ENCODE measurements at places on chromosomes 3 and 15.

GRCh38 chr3:22098021-22098420 lies 347.0 kb upstream of the ZNF385D start:
- DNase-seq, result no peak

DNA sequence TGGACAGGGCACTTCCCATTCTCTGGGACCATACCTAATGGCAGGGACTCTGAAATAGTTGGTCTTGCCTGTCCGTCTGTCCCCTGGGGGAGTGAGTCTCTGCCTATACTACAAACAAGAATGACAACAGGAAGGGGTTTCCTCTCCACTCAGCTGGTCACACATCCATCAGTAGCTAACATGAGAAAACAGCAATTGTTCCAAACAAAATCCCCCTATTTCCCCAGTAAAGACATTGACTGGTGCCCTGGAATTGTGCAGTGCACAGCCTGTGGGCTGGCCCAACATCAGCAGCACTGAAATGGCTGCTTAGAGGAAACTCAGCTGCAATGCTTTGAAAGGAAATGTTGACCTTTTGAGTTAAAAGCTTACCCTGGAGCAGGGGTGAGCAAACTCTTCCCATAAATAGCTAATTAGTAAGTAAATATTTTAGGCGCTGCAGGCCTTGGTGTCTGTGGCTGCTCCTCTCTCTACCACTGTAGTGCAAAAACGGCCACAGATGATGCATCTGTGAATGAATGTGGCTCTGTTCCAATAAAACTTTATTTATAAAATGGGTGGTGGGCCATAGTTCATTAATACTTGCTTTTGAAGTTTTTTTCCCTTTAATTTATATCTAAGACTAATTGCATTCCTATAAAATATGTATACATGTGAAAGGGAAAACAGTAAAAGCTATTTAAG lies 174.3 kb downstream of the KLF13 start:
- DNase-seq, result no peak

DNA sequence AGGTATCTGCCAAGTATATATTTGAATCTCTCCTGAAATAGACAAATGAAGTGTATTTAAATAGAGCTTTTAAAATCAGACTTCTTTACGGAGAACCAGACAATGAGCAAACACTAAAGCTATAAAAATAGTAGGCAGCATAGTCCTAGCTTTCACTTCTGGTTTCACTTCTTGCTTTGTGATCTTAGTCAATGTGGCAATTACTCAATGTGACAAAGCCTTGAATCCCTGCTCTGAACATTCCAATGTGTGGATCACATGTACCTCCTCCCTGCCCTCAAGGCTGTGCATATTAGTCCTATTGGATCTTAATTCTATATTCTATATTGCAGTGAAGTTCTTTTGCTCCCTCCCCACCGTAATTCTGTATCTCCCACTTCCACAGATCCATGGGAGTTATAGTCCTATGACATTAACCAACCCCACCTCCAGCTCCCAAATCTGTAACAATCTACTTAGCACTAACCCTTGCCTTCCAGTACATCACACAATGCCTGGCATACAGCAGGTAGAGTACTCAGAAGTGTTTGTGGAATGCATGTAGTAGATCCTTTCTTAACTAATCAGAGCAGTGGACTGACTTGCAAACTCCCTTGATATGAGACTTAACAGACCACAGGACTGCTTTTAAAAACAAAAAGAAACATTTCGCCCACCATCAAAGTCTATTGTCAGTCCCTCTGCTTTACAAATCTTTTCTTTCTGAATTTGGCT lies 24.3 kb upstream of the CP start:
- no peak for DNase-seq

- DNase-seq, result no peak
These were observed 215.9 kb upstream of the STAC start for GRCh38 chr3:36164400-36164799.

- no peak for DNase-seq
These were observed 20.7 kb downstream of the PLEKHO2 start for GRCh38 chr15:64862408-64862807.

- no peak for DNase-seq
These were observed 16.0 kb upstream of the MEGF11 start for GRCh38 chr15:66269326-66270090.

- no peak for DNase-seq
These were observed 30.1 kb upstream of the MNS1 start for GRCh38 chr15:56495053-56495452.

DNA sequence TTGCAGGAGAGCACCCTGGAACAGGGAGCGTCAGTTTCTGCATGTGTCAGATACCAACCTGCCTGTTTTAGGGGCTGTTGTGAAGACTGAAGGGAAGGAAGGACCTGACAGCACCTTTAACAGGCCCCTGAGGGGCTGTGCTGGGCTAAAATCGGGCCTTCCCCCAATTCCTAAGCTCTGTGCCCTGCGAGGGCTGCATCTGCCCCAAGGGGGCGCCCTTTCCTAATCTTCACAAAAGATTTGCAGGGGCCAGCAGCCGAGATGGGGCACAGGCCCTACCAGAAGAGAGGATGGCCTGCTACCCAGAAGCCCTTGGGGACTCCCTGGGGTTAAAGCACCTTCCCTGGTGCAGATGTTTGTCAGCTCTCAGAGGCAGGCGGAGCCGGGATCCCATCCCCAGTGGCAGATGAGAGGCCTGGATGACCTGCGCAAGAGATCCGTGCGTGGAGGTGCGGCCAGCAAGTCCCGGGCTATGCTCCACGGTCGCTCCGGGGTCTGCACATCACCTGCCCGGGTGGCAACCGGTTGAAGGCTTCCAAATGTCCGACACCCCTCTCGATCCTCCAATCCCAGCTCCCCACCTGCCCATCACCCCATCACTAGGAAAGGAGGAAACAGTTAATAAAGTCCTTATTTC lies 53.6 kb downstream of the RHCG start:
- peak; percentile 34 for DNase-seq

DNA sequence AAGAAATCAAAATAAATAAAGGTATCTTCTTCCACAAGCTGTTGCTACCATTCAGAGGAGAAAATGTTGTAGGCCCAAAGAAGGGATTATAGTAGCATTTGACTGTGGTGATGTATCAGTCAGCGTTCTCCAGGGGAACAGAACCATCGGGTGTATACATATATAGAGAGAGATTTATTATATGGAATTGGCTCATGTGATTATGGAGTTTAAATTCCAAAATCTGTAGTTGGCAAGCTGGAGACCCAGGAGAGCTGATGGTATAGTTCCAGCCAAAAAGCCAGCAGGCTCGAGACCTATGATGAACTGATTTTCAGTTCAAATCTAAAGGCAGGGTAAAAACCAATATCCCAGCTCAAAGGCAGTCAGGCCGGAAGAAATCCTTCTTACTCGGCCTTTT lies 7.4 kb upstream of the SPG21 start:
- no peak for DNase-seq

DNA sequence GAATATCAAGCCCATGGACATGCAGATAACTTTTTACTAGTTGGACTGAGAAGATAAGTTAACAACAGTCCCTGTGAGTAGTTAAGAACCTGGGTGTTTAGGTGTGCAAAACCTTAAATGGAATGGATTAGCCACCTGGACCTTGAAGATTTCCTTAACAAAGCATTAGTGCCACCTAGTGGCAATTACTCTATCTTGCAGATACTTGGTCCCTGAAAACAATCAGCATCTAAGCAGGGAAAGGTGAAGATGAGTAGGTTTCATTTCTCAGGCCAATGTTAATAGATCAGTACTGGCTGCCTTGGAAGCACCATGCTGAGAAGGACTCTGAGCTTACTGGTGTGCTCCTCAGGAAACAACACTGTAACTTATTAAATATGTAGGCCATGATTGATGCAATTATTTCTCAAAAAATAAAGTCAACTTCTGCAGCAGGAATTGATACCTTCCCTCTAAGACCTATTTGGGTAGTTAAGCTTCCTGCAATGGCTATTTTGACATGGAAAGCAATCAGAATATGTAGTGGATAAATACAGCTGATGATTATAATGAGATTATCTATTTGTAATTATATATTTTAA lies 329.4 kb downstream of the TBC1D5 start:
- DNase-seq, result peak; percentile 25

DNA sequence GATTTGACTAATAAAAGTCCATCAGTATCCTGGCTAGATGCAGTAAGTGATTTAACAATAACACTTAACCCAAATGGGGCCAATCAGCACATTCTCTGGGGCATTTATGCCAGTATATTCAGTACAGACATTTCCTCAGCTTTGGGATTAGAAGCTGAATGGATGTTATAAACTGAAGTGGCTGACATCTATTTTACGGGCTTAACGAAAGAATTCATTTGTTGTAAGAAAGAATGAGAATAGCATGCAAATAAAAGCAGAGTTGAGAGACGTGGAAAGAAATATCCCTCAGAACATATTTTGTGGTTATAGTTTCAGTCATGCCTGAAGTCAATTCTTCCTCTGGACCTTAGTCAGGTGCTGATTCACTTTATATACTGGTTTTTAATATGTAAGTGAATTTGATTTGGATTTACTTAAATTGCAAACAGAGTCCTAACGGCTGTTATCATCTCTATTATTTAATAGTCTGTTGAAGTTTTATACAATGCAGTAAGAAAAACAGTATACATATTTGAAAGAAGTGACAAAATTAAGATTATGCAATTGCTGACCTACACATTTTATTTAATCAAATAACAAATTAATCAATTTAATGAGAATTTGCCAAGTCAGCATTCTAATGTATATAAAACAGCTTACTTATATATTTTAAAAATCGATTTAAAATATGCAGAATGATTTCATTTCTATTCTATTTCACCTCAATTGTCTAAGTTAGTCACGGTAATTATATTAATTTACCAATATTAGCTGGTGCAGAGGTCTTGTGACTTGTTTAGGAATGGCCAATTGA lies 513.9 kb upstream of the CADM2 start:
- DNase-seq, result no peak

GRCh38 chr15:66477011-66477410 lies 20.6 kb downstream of the SNAPC5 start:
- DNase-seq, result no peak

- DNase-seq, result no peak
These were observed 372.6 kb upstream of the NR2F2 start for GRCh38 chr15:95957861-95958260.

- DNase-seq, result no peak
These were observed 1034.1 kb downstream of the MCTP2 start for GRCh38 chr15:95265419-95265997.

- DNase-seq, result no peak
These were observed 435.4 kb upstream of the RGMA start for GRCh38 chr15:93524432-93524831.

DNA sequence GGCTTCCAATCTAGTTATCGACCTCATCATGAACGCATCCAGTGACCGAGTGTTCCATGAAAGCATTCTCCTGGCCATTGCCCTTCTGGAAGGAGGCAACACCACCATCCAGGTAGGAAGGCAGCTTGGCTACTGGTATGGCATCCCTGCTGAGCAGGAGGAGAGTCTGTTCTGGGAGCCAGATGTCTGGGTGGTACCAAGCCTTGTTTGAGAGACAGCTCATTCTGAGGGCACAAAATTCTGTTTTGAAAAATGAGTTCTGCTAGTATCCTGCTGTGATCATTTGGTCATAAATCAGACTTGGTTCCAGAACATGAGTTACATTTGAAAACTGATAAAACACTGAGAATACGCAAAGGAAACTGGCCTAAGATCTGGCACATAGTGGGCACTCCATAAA lies 242.1 kb downstream of the ITPR1 start:
- DNase-seq, result no peak

- DNase-seq, result no peak
These were observed 247.4 kb downstream of the WDR72 start for GRCh38 chr15:53512029-53512428.

DNA sequence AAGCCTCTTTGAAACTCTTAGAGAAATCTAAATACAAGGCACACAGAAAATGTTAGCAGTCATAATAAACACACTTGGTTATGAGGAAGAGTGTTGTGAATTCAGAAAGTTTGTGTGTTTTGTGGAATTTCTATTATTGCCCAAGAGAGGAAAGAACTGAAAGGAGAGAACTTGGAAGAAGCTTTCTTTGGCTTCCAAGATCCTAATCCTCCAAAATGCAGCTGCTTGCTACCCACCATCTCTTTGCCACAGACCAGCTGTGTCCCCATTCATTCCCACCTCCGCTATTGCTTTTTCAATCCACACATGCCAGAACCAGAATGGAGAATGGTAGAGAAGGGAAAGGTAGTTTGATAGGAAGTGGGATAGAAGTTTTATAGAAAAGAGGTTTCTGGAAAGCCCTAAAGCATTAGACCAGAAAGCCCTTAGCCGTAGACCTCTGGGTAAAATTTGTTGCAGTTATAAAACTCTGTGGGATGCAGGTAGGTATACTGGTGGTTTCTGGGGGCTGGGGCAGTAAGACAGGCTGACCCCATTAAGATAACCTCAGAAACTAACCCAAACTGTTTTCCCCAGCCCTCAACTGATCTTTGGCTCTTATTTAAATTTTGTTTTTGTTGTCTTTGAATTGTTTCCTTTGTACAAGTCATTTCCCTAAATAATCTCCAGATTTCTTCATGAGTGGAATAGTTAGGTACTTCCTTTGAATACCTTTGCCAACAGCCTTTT lies 108.5 kb downstream of the FILIP1L start:
- no peak for DNase-seq

- DNase-seq, result no peak
These were observed 8.6 kb upstream of the SLCO3A1 start for GRCh38 chr15:91844928-91845327.

- DNase-seq, result no peak
These were observed 9.8 kb downstream of the DPH3 start for GRCh38 chr3:16254916-16255315.

DNA sequence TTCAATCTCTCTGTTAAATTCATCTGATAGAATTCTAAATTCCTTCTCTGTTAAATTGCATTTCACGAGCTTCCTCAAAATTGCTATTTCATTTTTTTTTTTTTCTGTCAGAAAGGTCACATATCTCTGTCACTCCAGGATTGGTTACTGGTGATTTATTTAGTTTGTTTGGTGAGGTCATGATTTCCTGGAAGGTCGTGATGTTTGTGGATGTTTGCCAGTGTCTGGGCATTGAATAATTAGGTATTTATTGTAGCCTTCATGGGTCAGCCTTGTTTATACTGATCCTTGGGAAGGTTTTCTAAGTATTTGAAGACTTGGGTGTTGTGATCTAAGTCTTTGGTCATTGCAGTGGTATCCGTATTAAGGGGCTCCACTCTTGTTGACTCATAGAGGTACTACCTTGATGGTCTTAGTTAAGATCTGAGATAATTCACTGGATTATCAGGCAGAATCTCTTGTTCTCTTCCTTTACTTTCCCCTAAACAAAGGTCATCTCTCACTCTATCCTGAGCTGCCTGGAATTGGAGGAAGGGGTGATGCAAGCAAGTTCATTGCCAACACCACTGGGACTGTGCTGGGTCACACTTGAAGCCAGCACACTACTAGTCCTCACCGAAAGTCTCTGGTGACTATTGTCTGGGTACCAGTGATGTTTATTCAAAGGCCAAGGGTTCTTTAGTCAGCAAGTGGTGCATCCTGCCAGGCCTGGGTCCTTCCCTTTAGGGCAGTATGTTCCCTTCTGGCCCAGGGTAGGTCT lies 231.1 kb downstream of the GBE1 start:
- DNase-seq, result no peak

- DNase-seq, result no peak
These were observed 539.2 kb downstream of the VGLL3 start for GRCh38 chr3:86451749-86452148.

- peak; percentile 9 for DNase-seq
These were observed 37.7 kb upstream of the LCTL start for GRCh38 chr15:66603301-66604179.

Data from NCI-H1694 treated with DMSO at 0.1 percent for 48 hours (cell line).